IMR-90 (cell line): ENCODE measurements at places on chromosomes 3 and 15. TPM values are rescaled to one million over a fixed set of nuclear protein-coding genes. Genes with fewer than 3 reads are reported as not detected.
A peak's percentile ranks its signal among the peaks of the same experiment; 100 is the strongest.

BUB1B gene
- 24.7 and 31.9 TPM in 2 replicates for total RNA-seq

MUC20 gene
- total RNA-seq = not detected in 2 replicates

WDR93 gene
- not detected in 2 replicates for total RNA-seq

- no peak for DNase-seq
- H3K4me1 ChIP-seq = no peaks in the 10 kb centered on the region
- H3K27me3 ChIP-seq = peaks cover 9% of the 10 kb centered on the region
- H3K27ac ChIP-seq = no peak overlapping the region
- H3K36me3 ChIP-seq = no peaks in the 10 kb centered on the region
- H3K4me3 ChIP-seq = no peak overlapping the region
Observed at GRCh38 chr3:31341130-31341529, 191.6 kb upstream of the STT3B start.

DNA sequence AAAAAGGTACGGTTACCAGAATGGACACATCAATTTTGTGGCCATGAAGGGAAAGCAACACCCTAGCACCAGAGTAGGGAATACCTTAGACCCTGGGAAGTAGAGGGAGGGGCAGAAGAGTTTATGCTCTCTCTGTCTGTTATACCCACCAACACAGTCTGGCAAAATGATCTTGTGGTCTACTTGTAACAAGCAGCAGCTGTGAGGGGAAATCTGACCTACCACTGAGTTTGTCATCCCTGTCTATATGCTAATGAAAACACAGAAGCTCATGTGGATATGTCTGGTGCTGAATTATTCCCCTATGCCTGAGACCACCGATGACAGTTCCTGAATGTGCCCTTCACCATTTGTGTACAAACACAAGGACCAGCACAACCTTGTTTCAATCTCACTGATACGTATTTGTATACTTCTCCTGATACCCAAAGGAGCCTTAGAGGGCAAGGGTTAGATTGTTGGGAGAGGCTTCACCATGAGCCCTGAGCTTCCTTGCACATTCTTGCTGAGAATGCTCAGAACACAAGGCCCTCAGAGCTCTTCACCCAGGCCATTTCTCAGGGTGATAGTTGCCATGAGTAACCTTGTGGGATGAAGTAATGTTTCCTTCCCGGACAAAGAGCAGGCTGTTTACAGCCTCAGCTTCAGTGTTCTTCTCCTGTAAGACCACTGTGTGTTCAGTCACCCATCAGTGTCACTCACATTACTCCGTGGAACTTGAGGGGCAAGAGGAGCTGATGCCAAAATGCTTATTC, 24.7 kb upstream of the ZNF639 start:
- DNase-seq = peak; percentile 13
- H3K36me3 ChIP-seq = no peaks in the 10 kb centered on the region
- H3K27ac ChIP-seq = no peak overlapping the region
- H3K27me3 ChIP-seq = peaks cover 12% of the 10 kb centered on the region

DNA sequence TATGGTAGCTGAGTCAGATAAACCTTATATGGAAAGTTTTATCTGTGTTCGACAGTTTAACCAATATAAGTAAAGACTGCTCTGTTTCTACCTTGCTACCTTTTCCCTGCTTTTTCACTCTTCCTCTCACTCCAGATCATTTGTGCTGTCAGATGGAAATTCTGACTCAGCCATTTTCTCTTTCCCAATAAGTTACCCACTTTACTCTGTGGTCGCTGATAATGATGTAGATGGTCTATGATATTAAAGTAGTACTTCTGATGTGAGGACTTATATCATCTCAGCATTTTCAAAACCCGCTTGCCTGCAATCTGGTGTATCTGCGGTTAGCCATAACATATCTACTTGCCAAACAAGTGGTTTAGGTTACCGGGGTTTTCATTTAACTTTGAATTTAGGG, 15.0 kb upstream of the UTS2B start:
- no peak overlapping the region for H3K27ac ChIP-seq
- peaks cover 18% of the 10 kb centered on the region for H3K4me1 ChIP-seq
- H3K27me3 ChIP-seq = no peaks in the 10 kb centered on the region
- no peak overlapping the region for H3K4me3 ChIP-seq
- H3K36me3 ChIP-seq = no peaks in the 10 kb centered on the region; the same call in 1 of the 2 replicates

GRCh38 chr3:34263101-34263621, 464.7 kb downstream of the PDCD6IP start:
- no peaks in the 10 kb centered on the region for H3K36me3 ChIP-seq
- H3K4me1 ChIP-seq = no peaks in the 10 kb centered on the region
- DNase-seq = no peak
- no peak overlapping the region for H3K4me3 ChIP-seq
- no peaks in the 10 kb centered on the region for H3K27me3 ChIP-seq
- H3K27ac ChIP-seq = no peak overlapping the region

- no peak overlapping the region for H3K27ac ChIP-seq
- no peaks in the 10 kb centered on the region for H3K36me3 ChIP-seq
- DNase-seq = peak; percentile 70
- no peak overlapping the region for H3K4me3 ChIP-seq
- H3K27me3 ChIP-seq = no peaks in the 10 kb centered on the region; the same call in 1 of the 2 replicates
Observed at GRCh38 chr15:47987908-47988532, 132.8 kb upstream of the SLC24A5 start.

DNA sequence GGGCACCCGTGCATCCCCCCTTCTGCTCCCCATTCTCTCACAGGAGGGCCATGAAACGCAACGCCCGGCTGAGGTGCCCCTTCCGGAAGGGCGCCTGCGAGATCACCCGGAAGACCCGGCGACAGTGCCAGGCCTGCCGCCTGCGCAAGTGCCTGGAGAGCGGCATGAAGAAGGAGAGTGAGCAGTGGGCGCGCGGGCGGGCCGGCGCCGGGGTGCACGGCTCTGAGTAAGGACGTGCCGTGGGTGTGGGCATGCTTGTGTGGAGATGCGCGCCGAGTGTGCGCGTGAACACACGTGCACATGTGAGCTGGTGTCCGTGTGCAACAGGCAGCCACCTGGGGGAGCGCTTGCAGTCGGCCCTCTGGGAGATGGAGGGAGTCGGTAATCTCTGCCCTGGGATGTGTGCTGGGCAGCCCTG, 28.1 kb downstream of the NR1I2 start:
- peak overlapping the region; percentile 12 for H3K4me3 ChIP-seq
- H3K27ac ChIP-seq = no peak overlapping the region
- H3K4me1 ChIP-seq = no peaks in the 10 kb centered on the region
- peaks cover 45% of the 10 kb centered on the region for H3K27me3 ChIP-seq
- no peaks in the 10 kb centered on the region for H3K36me3 ChIP-seq
- peak; percentile 18 for DNase-seq

- no peak overlapping the region for H3K4me3 ChIP-seq
- no peak for DNase-seq
- H3K36me3 ChIP-seq = no peaks in the 10 kb centered on the region
- H3K27ac ChIP-seq = no peak overlapping the region
- H3K27me3 ChIP-seq = peaks cover 31% of the 10 kb centered on the region
- H3K4me1 ChIP-seq = no peaks in the 10 kb centered on the region
Observed at GRCh38 chr15:31313223-31313622, 13.4 kb upstream of the KLF13 start.

DNA sequence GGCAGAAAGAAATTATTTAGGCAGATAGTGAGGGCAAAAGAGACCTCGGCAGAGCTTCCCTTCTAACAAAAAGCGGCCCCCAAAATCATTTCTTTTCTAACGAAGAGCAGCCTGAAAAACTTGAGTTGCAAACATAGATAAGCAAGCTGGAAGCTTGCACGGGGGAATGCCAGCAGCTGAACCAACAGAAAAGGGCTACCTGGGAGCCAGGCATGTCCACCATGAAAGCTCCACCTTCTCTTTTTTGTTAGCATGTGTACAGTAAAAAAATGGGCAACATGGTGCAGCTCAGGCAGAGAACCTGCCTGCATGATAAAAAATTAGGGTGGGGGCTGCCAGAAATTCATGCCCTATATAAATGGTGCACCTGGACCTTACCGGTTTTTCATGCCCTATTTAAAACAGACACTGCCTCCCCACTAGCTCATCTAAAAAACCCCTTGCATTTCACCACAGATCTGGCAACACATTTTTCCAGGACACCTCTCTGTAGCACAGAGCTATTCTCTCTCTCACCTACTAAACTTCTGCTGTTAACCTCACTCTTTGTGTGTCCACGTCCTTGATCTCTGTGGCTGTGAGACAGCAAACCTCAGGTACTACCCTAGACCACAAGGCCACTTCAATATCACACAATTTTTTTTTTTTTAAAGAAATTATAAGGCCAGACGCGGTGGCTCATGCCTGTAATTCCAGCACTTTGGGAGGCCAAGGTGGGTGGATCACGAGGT, 18.7 kb downstream of the SLC33A1 start:
- DNase-seq = no peak
- no peaks in the 10 kb centered on the region for H3K27me3 ChIP-seq
- no peak overlapping the region for H3K27ac ChIP-seq
- no peaks in the 10 kb centered on the region for H3K4me1 ChIP-seq
- no peak overlapping the region for H3K4me3 ChIP-seq
